Activated T-helper 1 cell treated with anti-CD3 and anti-CD28 coated beads, Interleukin-12 subunit alpha, Interleukin-12 subunit beta, Interleukin-2, Interleukin-4 antibody, amounts not matched to agents 30 ng/mL and 10 ng/mL and 1 ng/mL, durations not matched to agents 14 hours and 24 hours and 36 hours (primary cell): ENCODE measurements at places on chromosomes 16 and 17. TPM values are rescaled to one million over a fixed set of nuclear protein-coding genes. Genes with fewer than 3 reads are reported as not detected.

CCR7 gene
- total RNA-seq, result 165 and 166 TPM in 2 replicates

MMP28 gene
- not detected in 2 replicates for total RNA-seq

KRTAP4-5 gene
- not detected in 2 replicates for total RNA-seq

C17orf107 gene
- total RNA-seq, result 1.3 and 1.8 TPM in 2 replicates

OSGIN1 gene
- 1.2 and 2.2 TPM in 2 replicates for total RNA-seq

NLRC3 gene
- total RNA-seq, result 21.8 and 24.4 TPM in 2 replicates

PPY gene
- not detected in 2 replicates for total RNA-seq

TBC1D3 gene
- total RNA-seq, result not detected in 2 replicates

DHRS7C gene
- total RNA-seq, result not detected in 2 replicates

NTN1 gene
- 0.34 and 0.44 TPM in 2 replicates for total RNA-seq

C16orf86 gene
- total RNA-seq, result 0.86 and 1.4 TPM in 2 replicates

UBFD1 gene
- 54.9 and 55.0 TPM in 2 replicates for total RNA-seq

ATP2A1 gene
- total RNA-seq, result 2.6 and 3.3 TPM in 2 replicates

MEIOC gene
- total RNA-seq, result 0.12 and 0.29 TPM in 2 replicates

AGRP gene
- not detected in 2 replicates for total RNA-seq

CPHXL2 gene
- total RNA-seq, result not detected in 2 replicates

FOXK2 gene
- total RNA-seq, result 97.7 and 98.1 TPM in 2 replicates

TIGD7 gene
- total RNA-seq, result 2.0 and 3.1 TPM in 2 replicates

CDH13 gene
- not detected in 2 replicates for total RNA-seq

ZSCAN10 gene
- 0.07 TPM in 1 of 2 replicates, not detected in the other for total RNA-seq

MIEN1 gene
- 33.3 and 37.1 TPM in 2 replicates for total RNA-seq

SLFN12L gene
- 45.2 and 49.3 TPM in 2 replicates for total RNA-seq

HAS3 gene
- total RNA-seq, result 0.73 and 0.93 TPM in 2 replicates

RND2 gene
- 0.07 TPM in 1 of 2 replicates, not detected in the other for total RNA-seq

SLC26A11 gene
- 5.5 and 5.9 TPM in 2 replicates for total RNA-seq

STAT5B gene
- 191 and 199 TPM in 2 replicates for total RNA-seq

CCL3 gene
- 1,244 and 1,261 TPM in 2 replicates for total RNA-seq

C1QTNF8 gene
- total RNA-seq, result not detected in 2 replicates

LITAFD gene
- not detected in 2 replicates for total RNA-seq

CCL4L2 gene
- total RNA-seq, result 46.9 and 48.4 TPM in 2 replicates

HOXB9 gene
- total RNA-seq, result 0.27 and 0.39 TPM in 2 replicates

RPRML gene
- total RNA-seq, result not detected in 2 replicates

EXOC7 gene
- total RNA-seq, result 108 and 116 TPM in 2 replicates

TMEM106A gene
- total RNA-seq, result 18.2 and 19.1 TPM in 2 replicates

TEKT5 gene
- not detected in 2 replicates for total RNA-seq

FBRS gene
- total RNA-seq, result 116 and 125 TPM in 2 replicates

CEP112 gene
- total RNA-seq, result 1.3 and 1.7 TPM in 2 replicates

ARL5C gene
- total RNA-seq, result not detected in 2 replicates

PRSS33 gene
- total RNA-seq, result 0.10 TPM in 1 of 2 replicates, not detected in the other

SENP3 gene
- total RNA-seq, result 102 and 104 TPM in 2 replicates

KRTAP16-1 gene
- total RNA-seq, result not detected in 2 replicates

IL17C gene
- total RNA-seq, result not detected in 2 replicates

ITFG1 gene
- total RNA-seq, result 25.4 and 27.6 TPM in 2 replicates

EXOSC6 gene
- 40.5 and 42.1 TPM in 2 replicates for total RNA-seq

SPATA22 gene
- total RNA-seq, result not detected in 2 replicates

CNTROB gene
- total RNA-seq, result 53.5 and 54.7 TPM in 2 replicates

CCL8 gene
- total RNA-seq, result not detected in 2 replicates

SSTR5 gene
- not detected in 2 replicates for total RNA-seq

B3GNT9 gene
- 6.2 TPM in 2 replicates for total RNA-seq

KIF19 gene
- total RNA-seq, result 0.10 and 0.13 TPM in 2 replicates

PYY gene
- total RNA-seq, result 0.36 TPM in 1 of 2 replicates, not detected in the other

ZNF23 gene
- total RNA-seq, result 4.9 and 6.4 TPM in 2 replicates

CCL7 gene
- total RNA-seq, result not detected in 2 replicates

MLKL gene
- 23.9 and 24.0 TPM in 2 replicates for total RNA-seq

TEX14 gene
- total RNA-seq, result 0.13 and 0.17 TPM in 2 replicates

ATP2A3 gene
- 107 and 111 TPM in 2 replicates for total RNA-seq
